ENCODE measurements at places on chromosomes 3 and 15. TPM values are rescaled to one million over a fixed set of nuclear protein-coding genes. Genes with fewer than 3 reads are reported as not detected.
A peak's percentile ranks its signal among the peaks of the same experiment; 100 is the strongest.

DNA sequence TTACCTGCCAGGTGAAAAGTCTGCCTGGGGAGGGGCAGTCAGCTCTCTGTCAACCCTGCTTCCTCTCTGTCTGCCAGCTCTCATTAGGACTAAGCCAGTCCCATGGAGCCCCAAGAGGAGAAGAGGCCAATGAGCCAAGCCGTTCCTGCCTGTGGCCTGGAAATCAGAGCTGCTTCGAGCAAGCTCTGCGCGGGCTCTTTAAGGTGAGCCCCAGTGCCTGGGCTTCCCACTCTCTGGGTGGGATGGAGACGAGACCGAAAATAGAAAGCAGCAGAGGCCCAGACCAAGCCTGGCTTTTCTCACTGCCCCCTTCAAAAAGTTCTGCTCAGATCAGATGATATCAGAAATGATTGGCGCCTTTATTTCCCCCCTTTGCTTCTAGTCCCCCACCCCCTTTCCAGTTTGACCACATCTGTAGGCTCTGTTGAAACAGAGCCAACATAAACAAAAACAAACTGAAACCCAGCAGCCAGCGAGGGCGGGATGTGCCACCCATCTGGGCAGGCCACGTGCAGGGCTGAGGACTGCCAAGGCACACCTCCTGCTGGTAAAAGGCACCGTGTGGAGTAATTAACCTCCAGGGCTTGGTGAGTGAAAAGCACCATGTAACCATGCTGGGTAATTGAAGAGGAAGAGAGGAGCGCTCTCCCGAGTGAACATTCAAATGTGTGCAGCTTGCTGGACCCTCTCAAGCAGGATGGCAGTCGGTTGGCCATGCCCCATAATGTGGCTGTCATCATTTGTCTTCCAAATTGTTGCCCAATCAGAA, 471.0 kb upstream of the PROK2 start:
- peak; percentile 66 for DNase-seq

GRCh38 chr3:108818404-108818803, 4.2 kb upstream of the TRAT1 start:
- peak; percentile 88 for DNase-seq

DNA sequence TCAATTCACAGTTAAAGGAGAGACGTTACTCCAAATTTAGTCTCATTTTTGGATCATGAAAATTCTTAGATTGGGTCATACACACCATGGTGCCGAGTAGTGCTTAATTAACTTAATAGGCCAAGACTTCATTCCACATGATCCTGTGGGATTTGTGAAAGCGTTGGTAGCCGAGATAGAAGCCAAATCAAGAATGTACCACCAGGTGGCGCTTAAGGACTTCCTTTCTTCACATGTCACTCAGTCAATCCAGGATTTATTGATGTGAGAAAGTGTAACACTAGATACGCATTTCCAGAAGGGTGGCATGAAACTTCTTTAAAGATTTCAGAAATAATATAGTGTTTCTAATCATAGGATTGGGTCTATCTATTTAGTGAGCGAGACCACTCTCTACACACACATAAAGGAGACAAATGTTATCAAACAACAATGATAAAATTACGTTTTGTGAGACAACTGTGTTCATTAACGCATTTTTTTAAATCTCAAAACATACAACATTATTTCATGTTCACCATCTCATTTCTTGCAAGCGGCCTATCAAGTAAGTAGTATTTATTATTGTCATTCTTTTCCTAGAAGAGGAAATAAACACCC, 436.1 kb downstream of the CHL1 start:
- DNase-seq: peak; percentile 71

Gene COL6A5
- not detected for total RNA-seq

GRCh38 chr3:98545940-98546339, 14.2 kb downstream of the GPR15 start:
- peak; percentile 82 for DNase-seq

DNA sequence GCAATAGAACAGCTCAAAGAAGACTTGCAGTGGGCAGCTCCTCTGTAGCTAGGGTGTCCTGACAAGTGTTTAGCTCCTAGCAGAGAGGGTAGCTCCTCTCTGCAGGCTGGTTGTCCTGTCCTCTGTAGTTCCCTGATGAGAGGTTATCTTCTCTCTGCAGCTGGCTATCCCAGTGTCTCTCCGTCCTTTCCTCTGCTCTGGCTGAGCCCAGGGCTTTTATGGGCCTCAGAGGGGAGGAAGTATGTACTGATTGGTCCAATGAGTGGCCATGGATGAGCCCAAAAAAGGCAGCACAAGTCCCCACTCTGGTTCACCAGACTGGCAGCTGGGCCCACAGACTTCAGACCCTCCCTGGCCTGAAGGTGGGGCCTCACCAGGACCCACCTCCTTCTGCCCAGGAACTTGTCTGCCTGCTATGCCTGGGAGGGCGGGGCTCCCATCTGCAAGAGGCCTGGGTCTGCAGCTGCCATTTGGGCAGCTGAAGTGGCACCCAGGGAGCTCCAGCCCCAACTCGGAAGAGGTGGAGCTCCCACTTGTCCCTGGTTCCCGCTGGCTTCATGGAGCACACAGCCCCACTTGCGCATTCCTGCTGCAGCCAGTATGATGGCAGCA, 27.2 kb upstream of the MEX3B start:
- DNase-seq: no peak

Gene SLC27A2
- total RNA-seq: 75.4 TPM

- no peak for DNase-seq
These were observed 76.3 kb upstream of the ICE2 start for GRCh38 chr15:60555291-60555690.

DNA sequence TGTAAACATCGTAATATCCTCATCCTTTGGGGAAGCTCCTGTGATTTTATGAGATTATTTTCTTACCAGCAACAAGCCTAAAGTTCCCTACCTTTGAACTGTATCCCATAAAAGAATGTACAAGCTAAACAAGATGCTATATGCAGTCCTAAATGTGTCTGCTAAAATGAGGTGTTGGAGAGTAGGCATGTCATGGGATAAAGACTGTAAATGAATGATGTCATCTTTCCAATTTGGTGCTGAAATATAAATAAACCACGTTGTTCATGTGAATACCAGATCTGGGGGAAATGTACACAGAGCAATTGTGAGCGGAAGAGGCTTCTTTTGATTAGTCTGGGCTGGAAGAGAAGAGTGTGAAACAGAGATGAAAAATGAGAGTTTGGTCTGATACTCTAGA, 214.9 kb upstream of the WNT5A start:
- DNase-seq: no peak

DNA sequence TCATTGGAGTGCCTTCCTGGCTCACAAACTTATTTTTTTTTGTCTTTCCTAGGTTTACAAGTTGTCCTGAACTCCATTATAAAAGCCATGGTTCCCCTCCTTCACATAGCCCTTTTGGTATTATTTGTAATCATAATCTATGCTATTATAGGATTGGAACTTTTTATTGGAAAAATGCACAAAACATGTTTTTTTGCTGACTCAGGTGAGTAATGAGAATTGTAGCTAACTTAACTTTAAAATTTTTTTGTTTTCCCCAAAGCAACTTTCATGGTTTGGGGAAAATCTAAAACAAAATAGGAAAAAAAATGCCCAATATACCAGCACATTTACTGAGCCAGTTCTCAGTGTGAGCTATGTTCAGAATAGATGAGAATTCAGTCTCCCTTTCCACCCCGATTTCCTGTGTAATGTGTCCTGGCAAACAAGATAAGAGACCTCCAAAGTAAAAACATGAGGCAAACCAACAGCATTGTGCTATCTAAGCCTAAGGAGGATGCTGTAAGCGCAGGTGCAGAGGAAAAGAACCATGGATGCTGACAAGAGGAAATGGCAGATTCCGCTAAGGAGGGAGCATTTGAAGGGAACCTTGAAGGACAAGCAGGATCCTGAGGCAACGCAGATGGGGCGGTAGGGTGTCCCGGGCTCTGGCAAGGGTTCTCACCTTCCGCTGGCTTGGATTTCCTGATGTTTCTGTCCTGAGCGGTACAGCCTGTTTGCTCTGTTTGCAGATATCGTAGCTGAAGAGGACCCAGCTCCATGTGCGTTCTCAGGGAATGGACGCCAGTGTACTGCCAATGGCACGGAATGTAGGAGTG, 171.4 kb downstream of the CACNA1D start:
- no peak for DNase-seq

DNA sequence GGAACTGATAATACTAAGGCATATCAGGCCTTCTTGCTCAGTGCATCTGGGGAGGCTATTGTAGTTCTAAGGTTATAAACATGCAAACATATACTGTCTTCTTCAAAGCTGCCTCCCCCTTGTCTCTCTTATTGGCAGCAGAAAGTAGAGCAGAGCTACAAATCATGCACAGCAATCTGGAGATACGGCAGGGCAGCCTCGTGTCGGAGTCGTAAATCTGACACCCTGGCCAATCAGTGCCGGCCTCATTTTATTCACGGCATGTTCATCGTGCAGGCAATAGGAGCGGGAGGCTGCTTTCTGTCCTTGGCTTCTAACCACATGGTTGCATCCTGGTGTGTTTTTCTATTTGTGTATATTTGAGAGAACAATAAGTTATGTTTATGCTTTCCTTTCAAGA, 300.2 kb upstream of the CNTN6 start:
- DNase-seq: no peak

Gene CYP1A1
- 0.42 TPM for total RNA-seq

Gene TYRO3
- 6.2 TPM for total RNA-seq

DNA sequence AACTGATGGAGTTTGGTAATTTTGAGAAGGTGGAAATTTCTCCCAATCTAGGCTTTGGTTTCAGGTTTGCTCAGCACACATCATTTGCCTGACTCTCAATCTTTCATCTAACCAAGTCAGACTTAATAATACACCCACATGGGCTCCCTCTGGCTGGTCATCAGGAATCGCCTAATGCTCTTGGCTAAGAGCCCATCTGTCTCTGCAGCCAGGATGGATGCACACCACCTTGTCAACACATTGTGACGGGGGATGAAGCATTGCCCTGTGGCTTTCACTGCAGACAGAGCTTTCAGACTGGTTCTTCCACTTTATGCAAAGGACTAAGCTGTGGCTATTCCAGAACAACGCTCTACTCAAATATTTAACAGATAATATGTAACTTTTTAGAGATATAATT, 3.0 kb upstream of the HDGFL3 start:
- no peak for DNase-seq

DNA sequence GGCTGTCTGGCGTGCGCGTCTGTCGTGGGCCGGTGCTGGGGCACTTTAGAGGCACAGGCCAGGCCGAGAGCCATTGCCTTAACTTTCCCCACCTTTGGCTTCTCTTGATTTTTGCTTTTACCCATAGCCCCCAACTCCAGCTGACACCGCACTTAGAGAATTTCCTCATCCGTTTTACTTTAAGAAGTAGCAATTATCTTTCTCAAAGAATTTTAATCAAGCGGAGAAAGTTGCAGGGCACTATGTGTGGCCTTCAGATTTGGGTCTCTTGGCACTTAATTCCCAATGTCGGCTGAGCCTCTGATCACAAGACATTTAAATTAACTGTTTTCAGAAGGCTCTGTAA, 1.2 kb downstream of the ALDH1A3 start:
- DNase-seq: no peak

GRCh38 chr3:189947948-189948723, 172.6 kb downstream of the P3H2 start:
- DNase-seq: peak; percentile 75

DNA sequence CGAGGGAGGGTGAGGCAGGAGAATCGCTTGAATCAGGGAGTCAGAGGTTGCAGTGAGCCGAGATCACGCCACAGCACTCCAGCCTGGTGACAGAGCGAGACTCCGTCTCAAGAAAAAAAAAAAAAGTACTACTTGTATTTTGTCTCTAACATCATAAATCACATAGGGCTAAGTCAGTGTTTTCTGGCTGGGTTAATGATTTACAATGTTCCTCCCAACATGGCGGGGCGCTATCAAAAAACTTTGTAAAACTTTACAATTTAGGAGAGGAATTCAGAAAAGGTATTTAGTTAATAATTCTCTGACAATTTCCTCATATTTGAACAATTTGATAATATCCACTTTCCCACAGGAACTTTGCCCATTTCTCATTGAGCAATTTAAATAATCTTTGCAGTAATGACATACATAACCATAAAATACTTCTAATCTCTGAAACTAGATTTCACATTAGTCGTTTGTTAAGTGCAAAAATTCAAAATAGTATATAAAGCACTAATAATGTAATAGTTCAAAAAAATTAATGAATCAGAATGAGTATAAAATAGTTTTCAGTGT, 26.6 kb upstream of the B3GNT5 start:
- DNase-seq: no peak

DNA sequence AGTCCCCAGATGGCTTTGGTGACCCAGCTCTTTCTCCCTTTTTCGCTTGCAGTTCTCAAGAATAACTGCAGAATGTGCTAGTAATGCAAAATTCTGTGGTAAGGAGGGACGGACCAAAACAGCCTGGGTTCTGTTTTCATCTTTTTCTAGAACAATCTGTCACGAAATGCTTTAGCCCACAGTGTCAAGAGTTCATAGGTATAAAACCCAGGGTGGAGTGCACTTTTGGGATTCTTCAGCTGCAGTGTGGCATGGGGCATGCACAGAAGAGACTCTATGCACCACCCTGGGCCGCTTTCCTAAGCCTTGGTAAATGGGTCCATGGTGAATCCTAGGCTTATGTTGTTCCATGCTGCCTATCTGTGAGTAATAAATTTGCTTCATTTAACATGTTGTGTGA, 1072.7 kb upstream of the GBE1 start:
- no peak for DNase-seq

GRCh38 chr3:169923189-169923588, 11.8 kb downstream of the SAMD7 start:
- DNase-seq: no peak

Gene PCOLCE2
- 0.33 TPM for total RNA-seq

- no peak for DNase-seq
These were observed 89.1 kb upstream of the SLC2A2 start for GRCh38 chr3:171115667-171116066.

GRCh38 chr15:38048001-38048455, 113.6 kb downstream of the TMCO5A start:
- no peak for DNase-seq

GRCh38 chr3:168154089-168154488, 58.4 kb upstream of the GOLIM4 start:
- DNase-seq: no peak

DNA sequence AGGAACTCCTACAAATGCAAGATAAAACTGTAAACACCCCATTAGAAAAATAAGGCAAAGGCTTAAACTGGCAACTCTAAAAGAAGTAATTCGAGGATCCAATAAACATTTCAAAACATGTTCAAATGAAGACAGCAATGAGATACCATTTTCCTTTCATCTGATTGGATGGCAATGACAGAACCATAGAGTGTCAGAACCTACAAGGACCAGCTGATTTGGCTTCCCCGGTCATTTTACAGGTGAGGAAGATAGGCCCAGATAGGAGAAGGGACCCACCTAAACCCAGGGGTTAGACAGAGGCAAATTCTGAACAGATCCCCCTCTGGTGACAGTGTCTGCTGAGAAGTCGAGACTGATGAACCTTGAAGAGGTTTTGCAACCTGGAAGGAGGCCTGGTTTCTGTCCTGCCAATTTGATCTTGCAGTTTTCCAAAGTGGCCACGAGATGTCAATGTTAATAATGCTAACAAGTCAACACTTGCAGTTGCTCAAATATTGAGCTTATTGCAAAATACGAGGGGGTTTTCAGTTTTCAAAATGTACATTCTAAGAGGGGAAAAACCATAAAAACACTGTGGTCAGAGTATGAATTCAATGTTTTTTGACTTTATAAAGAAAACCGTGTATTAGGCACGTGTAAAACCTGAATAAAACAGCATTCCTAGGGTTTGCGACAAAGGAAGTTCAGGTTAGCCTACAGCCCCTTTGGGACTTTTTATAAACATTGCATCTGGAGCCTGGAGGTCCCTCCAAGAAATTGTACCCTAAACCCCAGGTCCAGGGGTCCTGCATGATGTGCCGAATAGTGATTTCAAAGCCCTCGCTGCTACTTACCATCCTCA, 21.5 kb downstream of the CFAP161 start:
- peak; percentile 77 for DNase-seq

GRCh38 chr15:97712530-97712929, 248.0 kb upstream of the ARRDC4 start:
- DNase-seq: no peak

Data from activated CD4-positive, alpha-beta T cell treated with anti-CD3 and anti-CD28 coated beads, Interleukin-2, amount 10 ng/mL, durations not matched to agents 24 days and 14 days (primary cell).